Stimulated activated CD4-positive, alpha-beta T cell treated with anti-CD3 and anti-CD28 coated beads, Interleukin-15, amount 100 ng/mL, for 48 hours (primary cell): ENCODE measurements at places on chromosomes 1 and 21.

- DNase-seq = no peak
These were observed 443.4 kb upstream of the C1orf87 start for GRCh38 chr1:60516996-60517395.

DNA sequence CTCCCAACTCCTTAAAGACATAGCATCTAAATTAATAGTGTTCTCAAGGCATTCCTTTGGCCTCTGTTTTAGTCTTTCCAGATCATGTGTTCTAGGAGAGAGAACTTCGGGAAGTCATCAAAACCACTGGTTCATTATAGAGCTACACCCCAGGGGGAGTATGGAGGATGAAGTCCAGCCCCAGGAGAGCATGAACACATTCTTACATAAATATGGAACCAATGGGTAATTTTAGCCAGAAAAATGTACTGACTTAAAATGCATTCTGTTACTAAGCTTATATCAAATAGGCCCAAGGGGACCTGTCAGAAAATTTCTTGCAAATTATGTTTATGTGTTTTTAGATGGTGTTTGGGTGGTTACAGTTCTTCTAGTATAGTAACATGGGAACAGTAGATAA lies 165.2 kb downstream of the NTMT2 start:
- DNase-seq = no peak

GRCh38 chr21:17848228-17848627 lies 29.1 kb upstream of the C21orf91 start:
- no peak for DNase-seq

DNA sequence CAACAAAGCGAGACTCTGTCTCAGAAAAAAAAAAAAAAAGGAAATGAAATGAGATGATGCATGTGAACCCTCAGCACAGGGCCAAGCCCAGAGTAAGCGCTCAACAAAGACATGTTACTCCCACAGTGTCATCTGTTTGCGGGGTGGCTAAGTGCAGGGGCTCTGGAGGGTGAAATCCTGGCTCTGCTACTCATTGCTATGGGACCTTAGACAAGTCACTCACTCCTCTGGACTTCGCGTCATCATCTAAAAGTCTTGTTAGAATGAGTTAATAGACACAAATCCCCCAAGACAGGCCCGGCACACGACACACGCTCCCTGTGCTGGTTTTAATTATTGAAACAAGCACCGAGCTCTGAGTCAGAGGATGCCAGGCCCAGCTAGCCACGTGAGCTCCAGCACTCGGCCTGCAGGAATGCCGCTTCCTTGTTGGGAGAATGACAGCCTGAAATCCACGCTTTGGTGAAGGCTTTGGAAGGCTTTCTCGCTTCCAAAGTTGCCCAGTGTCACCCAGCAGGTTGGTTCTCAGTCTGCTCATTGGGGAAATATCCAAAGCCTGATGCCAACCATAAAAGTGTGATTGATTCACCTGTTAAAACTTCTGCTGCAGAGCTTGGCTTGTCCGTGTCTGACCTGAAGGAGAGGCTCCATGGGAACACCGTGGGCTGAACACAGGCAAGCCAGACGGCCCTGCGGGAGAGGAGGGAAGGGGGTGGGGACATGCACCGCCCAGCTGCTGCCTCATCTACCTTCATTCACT lies 36.7 kb upstream of the TARDBP start:
- no peak for DNase-seq

DNA sequence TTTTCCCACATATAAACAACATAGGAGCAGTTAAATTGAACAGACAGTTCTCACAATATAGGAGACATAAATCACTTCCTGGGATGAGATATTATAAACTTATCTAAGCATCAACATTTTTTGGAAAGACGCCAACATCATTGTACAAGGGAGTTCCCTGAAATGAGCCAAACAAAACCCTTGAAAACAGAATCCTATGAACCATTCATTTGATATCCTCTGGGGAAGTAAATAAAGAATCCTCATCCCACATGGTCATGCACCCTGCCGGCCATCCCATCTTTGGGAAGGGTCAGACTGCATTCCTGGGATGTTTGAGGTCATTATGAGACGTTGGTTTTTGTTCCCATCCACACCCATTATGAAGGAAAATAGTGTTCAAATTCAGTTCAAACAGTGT lies 111.8 kb upstream of the USP25 start:
- DNase-seq = no peak

- DNase-seq = no peak
These were observed 212.3 kb upstream of the DPYD start for GRCh38 chr1:98133131-98133530.

DNA sequence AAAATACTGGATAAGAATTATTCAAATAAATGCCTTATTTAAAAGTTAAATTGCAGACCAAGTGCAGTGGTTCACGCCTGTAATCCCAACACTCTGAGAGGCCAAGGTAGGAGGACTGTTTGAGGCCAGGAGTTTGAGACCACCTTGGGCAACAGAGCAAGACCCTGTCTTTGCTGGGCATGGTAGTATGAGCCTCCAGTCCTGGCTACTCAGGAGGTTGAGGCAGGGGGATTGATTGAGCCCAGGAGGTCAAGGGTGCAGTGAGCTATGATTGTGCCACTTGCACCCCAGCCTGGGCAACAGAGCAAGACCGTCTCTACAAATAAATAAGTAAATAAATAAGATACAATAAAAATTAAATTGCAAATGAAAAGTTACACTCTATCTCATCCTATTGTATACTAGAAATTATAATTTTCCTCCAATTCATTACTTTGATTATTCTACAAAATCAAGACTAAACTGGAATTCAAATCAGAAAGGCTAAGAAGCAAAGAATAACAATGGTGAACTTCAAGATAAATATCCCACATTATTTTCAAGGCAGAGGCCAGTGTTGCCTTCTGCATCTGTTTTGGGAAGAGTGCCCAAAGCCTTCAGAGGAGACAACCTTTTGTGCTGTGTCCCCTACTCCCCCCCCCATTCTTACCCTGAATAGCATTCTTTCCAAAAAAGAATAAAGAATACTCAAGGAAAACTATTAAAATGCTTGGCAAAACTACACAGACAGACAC lies 73.3 kb upstream of the IRF2BP2 start:
- no peak for DNase-seq

GRCh38 chr1:229199261-229200243 lies 71.4 kb upstream of the RAB4A start:
- DNase-seq = no peak

DNA sequence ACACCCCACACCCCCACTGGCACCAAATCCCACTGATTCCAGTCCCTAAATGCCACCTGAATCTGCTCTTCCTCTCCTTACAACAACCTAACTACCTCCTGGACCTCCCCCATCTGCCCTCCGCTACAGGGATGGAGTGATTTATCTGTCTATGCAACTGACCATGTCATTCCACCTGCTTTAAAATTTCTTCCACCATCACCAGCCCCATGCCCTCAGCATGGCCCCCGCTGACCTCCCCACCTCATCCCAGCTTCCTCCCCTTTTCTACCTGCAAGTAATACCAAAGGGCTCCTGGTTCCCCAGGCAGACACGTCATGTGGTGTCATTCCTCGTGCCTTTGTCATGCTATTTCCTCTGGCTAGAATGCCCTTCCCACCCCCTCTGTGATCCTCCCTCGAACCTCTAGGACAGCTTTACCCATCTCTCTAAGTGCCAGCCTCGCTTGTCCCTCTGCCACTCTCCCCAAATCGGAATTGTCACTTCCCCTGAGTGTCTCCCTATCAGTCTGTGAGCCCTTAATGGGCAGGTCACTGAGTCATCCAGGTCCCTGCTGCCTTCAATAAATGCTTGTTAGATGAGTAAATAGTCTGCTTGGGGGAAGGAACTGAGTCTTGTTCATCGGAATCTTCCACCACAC lies 3.7 kb downstream of the GJB4 start:
- DNase-seq = no peak

DNA sequence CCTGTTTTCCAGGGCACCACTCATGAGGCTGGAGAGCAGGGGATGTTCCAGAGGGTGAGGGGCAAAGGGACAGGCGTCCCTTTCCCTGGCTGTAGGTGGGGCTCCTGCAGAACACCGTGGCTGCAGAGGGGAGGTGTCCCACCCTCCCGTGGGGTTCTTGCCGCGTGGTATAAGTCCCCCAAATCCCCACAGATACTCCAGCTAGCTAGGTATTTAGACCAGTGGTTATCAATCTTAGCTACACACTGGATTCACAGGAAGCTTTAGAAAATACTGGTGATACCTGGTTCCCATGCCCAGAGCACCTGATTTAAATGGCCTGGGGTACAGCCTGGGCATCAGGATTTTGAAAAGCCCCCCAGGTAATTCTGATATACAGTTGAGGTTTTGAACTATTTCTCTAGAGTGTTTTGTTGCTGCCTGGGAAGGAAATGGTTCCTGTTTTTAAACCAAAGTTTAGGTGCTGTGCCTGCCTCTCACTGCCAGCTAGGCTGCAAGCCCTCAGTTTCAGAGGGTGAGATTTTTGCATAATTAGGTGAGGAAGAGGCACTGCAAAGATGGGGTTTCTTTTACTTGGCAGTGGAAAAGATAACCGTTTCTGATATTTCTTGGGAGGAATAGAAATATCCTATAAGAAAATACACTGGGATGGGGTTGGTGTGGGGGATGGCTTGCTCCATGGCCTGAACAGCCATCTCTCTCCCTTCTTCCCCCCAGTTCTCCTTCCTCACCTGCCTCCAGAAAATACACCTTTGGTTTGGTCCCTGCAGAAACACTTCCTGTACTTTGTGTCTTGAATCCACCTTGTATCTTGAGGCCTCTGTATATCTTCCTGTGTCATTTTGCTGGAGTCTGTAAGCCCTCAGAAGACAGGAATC lies 51.7 kb downstream of the RASSF5 start:
- DNase-seq = no peak

DNA sequence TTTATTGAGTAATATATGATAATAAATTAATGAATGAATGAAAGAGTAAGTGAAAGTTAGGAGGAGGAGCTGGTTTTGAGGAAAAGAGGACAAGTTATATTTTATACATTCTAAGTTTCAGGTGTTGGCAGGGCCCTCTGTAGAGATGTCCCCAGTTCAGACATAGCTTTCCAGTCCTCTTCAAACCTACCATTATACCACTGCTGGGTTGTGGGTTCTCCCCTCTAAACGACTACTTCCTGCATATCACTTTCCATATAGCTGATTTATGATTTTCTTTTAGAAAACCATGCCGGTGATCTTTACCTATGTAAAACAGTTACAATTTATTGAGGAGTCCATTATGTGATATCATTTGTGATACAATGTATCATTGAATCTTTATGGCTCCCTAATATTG lies 116.9 kb downstream of the RUNX1 start:
- no peak for DNase-seq

GRCh38 chr21:10463156-10463555 lies 58.2 kb upstream of the TPTE start:
- no peak for DNase-seq

- no peak for DNase-seq
These were observed 366.9 kb downstream of the S1PR1 start for GRCh38 chr1:101603726-101604125.

DNA sequence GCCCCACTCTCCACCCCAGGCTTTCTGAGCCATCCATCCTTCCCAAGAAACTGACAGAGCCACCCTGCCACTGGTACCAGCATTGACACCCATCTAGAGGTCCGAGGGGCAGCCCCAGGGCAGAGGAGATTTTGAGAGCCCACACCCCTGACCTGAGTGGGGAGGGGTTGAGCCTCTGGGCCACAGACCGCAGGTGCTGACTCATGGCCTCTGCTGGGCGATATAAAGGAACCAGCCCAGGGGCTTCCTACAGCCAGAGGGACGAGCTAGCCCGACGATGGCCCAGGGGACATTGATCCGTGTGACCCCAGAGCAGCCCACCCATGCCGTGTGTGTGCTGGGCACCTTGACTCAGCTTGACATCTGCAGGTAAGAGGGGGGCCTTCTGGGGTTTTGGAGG lies at the start of gene PADI4:
PADI4 (plus strand) TSS at position 252 of the 400 bp plus-strand sequence; CDS start at position 278, 26 bp downstream.
- no peak for DNase-seq
